ENCODE measurements at places on chromosomes 6 and 20. TPM values are rescaled to one million over a fixed set of nuclear protein-coding genes. Genes with fewer than 3 reads are reported as not detected.

GRCh38 chr6:166932116-166932515 is 24.2 kb downstream of the RNASET2 start:
- DNase-seq = no peak

GRCh38 chr6:158266131-158266530 is 46.1 kb upstream of the TULP4 start:
- no peak for DNase-seq

The ANGPT4 gene
- not detected for total RNA-seq

The TFAP2A gene
- 8.8 TPM for total RNA-seq

GRCh38 chr6:33313709-33314514 is at the start of gene TAPBP:
TAPBP (minus strand) TSS chr6:33314078; CDS start chr6:33314041, 37 bp downstream.
- DNase-seq = no peak

GRCh38 chr20:58760856-58761255 is 68.3 kb downstream of the NPEPL1 start:
- no peak for DNase-seq
